ENCODE measurements at places on chromosomes 1 and 21.

DNA sequence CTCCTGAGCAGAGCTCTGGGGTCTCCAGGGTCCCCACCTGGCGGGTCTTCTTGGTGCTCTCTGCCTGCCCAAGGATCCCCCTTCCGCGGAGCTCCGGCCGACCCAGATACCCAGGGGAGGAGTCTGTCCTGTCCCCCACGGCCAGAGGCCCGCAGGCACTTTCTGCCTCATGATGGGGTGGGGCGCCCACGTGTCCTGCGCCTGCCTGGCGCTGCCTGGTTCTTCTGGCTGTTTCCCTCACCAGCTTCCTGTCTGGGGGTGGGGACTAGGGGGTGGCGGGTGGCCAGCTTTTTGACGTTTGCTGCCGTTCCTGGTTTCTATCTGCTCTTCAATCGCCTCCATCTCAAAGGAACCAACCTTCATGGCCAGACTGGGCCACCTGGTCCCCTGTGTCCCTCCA is 313.3 kb upstream of the VAMP3 start:
- DNase-seq = no peak

GRCh38 chr1:96682056-96682455 is 39.5 kb upstream of the PTBP2 start:
- DNase-seq = peak; percentile 38

DNA sequence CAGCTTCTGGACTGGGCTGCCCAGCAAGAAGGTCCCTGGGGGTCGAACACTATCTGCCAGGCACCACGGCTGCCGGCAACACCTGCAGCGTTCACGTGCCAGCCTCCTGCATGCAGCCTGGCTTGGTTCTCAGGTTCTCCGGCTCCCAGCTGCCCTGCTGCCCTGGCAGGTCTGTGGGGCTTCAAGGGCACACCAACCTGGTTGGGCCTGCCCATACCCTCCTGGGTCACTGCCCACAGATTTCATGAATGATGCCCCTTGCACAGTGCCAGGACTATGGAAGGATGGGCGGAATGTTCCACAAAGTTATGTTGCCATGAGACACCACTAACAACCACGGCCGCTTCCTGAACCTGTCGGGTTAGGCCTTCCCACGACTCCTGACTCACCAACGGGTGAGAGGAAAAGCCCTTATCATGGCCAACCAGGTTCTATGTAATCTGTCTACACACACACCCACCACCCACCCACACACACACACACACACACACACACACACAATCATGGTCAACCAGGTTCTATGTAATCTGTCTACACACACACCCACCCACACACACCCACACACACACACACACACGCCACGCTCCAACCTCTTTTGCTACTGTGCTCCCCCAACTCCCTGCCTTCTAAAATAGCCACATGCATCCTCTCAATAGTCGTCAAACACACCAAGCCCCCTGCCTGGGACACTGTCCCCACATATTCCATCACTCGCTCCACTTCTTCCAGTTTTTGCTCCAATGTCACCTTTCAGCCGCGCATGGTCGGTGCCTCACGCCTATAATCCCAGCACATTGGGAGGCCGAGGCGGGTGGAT is 32.2 kb downstream of the HSPG2 start:
- DNase-seq = peak; percentile 97

GRCh38 chr1:32758795-32759430 is 56.3 kb upstream of the SYNC start:
- no peak for DNase-seq

GRCh38 chr1:27525296-27526272 is 35.6 kb upstream of the WASF2 start:
- DNase-seq = no peak

DNA sequence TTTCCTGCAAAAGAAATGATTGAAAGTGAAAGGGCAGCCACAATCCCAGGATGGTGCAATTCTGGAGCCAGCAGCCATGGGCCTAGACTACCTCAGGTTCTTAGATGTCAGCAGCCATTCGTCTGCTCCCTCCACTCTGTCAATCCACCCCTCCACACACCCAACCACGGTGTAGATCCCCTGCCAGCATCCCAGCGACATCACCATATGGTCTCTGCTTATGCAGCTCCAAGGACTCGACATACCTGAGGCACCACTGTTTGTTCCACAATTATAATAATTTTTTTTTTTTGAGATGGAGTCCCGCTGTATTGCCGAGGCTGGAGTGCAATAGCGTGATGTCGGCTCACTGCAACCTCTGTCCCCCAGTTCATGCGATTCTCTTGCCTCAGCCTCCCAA is 6.5 kb downstream of the SYNC start:
- DNase-seq = no peak

DNA sequence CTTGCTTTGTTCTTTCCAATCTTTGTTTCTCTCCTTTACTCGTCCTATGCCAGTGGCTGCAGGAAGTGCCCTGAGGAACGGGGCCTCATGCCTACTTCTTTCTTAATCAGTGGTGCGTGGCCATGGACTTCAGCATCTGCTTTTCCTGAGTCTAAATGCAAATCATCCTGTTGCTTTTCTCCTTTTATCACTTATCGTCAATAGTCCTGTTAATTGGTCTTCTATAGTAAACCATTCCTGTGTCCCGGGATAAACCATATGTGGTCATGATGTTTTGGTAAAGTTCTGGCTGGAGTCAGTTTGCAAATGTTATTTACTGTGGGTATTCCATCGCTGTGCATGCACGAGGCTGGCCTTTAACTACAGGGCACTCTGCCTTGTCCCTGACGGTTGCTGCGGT is 47.5 kb downstream of the AGPAT3 start:
- no peak for DNase-seq

DNA sequence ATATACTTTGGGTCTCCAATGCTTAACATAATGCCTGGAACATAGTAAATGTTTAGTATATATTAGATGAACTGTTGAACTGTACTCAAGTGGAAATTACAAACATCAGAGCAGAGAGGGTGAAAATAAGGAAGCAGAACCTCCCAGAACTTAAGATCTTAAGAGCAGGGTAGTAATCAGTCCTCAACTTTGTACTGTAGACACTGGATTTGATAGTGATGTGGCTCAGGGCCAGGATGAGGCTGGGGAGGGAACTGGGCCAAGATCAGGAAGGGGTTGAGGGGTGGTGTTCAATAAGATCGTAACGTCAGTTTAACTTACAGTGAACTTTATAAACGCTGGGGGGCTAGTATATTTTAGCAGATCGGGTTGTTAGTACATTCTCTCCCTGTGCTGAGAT is 15.4 kb downstream of the MPZL1 start:
- DNase-seq = no peak

DNA sequence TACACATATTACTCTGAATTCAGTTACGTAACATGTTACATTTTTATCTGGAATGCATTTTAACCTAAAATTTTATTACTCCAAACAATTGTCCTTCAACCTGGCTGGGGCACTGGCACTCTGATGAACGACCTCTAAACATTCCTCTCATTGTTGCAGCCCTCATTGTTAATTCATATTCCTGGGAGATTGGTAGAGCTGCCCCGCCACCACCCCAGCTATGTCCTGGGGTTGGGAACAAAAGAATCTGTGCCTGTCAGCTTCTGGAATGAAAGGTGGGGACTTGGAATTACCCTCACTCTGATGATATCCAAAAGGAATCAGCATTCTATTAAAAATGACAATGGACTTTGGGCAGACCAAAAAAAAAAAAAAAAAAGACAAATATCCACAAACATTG is 38.0 kb upstream of the DESI2 start:
- DNase-seq = no peak

- no peak for DNase-seq
Measured at GRCh38 chr1:228316589-228317387, 89.8 kb downstream of the TRIM11 start.

GRCh38 chr1:118711356-118711755 is 276.8 kb downstream of the TBX15 start:
- DNase-seq = no peak

DNA sequence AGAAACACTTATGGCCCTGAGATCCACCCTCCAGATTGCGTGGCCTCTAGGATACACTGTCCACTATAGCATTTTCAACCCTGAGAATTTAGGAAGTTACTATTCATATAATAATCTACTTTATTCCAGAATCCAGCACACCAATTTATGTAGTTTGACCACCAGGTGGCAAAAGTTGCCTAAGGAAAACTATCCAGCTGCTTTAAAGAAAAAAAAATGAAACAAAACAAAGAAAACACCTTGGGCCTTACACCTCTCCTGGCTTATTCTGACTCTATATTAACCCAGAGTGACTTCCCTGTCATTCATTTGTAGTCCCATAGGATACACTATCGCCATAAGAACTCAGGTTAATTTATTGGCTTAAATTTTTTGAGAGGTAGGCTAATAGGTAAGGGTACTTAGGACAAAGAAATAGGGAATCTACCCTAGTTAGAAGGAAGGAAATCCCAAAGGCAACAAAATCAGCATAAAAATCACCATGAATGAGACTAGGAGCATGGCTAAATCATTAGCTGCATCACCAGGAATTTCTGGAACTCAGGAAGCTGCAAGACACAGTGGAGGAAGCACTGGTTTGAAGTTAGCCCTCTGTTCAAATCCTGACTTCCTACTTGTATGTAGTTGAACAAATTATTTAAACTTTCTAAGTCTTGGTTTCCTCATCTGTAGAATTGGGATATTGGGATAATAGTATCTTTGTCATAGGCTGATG is 107.5 kb downstream of the SPAG17 start:
- peak; percentile 32 for DNase-seq

DNA sequence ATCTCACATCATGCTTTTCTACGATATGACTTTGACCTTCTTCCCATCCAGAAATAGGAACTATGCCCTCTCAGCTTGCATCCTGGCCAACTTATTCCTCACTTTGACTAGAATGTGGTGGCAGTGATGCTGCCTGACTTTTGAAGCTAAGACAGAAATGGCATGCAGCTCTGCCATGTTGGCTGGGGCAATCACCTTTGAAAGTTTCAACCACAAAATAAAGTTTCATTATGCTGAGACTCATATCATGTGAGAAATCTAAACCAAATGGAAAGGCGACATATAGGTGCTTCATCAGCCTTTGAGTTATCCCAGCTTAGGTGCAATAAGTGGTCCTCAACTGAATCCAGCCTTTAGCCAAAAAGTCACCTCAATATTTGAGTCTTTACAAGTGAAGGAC is 370.0 kb upstream of the CHRM3 start:
- DNase-seq = no peak

- DNase-seq = no peak
Measured at GRCh38 chr1:222229672-222230312, 318.1 kb downstream of the HHIPL2 start.

DNA sequence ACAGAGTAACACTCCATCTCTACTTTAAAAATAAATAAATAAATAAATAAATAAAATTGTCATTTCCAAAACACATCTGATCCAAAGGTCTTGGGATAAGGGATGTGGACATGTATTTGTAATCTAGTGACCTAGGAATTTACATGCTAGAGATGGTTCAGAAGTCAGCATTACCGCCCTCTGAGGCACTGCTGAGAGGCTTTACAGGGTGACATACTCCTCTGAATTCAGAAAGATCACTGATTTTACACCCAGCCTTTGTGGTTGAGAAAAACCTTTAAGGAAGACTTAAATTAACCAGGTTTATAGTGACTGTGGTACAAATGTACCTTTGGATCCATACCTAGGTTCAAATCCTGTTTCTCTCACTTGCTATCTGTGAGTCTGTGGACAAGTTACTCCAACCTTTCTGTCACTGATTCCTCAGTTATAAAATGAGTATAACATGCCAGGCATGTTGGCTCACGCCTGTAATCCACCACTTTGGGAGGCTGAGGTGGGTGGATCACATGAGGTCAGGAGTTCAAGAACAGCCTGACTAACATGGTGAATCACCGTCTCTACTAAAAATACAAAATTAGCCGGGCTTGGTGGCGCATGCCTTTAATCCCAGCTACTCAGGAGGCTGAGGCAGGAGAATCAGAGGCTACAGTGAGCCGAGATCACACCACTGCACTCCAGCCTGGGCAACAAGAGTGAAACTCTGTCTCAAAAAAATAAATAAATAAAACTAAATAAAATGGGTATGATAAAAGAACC is 20.1 kb downstream of the OSBPL9 start:
- peak; percentile 87 for DNase-seq

DNA sequence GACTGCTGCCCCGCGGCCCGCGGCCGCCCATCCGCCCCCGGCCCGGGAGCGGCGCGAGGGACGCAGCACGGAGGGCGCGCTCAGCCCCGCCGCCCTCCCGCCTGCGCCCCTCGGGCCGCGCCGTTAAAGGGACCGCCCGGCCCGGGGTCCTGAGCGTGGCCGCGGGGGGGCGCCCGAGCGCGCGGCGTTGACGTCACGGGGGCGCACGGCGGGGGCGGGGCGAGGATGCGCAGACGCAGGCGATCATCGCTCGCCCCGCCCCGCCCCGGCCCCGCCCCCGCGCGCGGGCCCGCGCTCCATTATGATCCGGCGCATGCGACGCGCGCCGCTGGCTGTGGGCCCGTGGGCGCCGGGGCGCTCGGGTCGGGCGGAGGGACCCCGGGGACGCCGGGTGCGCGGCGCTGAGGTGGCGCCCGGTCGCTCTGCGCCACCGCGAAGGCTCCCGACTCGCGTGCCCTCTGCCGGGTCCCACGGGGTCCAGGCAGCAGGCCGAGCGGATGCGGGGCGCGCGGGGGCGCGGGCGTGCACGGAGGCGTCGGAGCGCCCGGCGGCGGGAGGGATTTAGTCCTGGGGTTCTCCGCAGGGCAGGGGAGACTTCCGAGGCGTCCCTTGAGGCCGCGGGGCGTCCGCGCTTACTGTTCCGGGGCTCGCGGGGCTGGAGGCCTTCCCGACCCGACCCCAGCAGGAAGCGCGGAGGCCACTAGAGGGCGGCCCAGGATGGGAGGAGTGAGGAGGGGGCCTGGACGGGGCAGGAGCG is at the start of gene DVL1:
DVL1 (minus strand) TSS at position 163 of the 757 bp plus-strand sequence. CDS start 353 bp downstream, outside the sequence.
- peak; percentile 57 for DNase-seq

DNA sequence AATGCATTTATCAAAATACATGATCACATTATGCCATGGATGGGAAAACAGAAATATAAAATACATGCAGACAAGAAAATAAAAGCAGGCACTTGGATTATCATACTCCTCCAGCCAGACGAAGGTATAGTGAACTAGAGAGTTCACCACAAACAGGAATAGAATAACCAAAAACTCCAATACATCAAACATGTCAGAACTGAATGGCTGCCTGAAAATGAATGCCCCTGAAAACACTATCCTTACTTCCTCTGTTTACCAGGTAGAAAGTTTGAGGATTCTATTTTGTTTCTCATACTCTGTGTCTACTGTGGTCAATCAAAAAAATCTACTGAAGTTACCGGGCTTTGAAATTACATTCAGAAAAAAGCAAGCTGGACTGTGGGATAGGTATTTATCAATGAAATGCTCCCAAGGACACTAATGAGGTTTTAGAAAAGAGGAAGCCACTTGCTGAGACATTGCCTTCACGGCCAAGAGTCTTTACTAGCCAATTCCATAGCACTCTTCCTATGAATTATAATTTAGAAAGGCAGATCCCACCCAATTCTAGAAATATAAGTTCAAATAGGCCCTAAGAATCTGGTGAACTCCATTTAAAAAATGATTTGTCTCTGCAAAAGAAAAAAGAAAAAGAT is 197.7 kb downstream of the SMYD3 start:
- no peak for DNase-seq

GRCh38 chr1:39159224-39160036 is 45.1 kb upstream of the MACF1 start:
- no peak for DNase-seq

- DNase-seq = no peak
Measured at GRCh38 chr1:116322752-116323405, 50.2 kb upstream of the ATP1A1 start.

Measured in iris pigment epithelial cell (primary cell).